ENCODE measurements at places on chromosomes 1 and 21. TPM values are rescaled to one million over a fixed set of nuclear protein-coding genes. Genes with fewer than 3 reads are reported as not detected.

GRCh38 chr21:29730281-29730680, 209.5 kb downstream of the GRIK1 start:
- H3K36me3 ChIP-seq, result no peaks in the 10 kb centered on the region
- H3K27me3 ChIP-seq, result no peaks in the 10 kb centered on the region
- no peak overlapping the region for H3K4me3 ChIP-seq
- H3K4me1 ChIP-seq, result no peaks in the 10 kb centered on the region
- no peak for DNase-seq

DNA sequence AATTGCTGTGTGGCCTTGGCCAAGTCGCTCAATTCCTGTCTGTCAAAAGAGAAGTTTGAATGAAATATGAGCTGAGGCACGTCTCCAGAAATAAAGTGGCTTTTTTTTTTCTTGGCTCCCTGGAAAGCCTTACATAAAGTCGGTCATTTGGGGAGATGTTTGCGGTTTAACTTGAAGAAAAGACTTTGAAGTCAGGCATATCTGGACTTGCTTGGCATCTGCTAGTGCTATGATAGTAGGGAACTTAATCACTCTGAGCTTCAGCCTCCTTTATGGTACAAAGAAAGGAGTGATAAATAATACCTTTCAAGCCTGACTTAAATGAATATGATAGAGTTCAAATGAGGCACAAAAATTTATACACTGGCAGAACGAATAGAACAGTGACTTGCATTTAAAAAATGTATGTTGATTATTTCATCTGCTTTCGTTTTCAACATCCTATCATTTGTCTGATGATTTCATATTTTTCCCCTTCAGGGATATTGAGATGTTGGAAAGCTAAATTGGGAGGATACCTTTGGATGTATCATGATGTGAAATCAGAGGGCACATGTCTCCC, 60.2 kb downstream of the FASLG start:
- H3K4me3 ChIP-seq, result no peak overlapping the region
- no peak overlapping the region for H3K27ac ChIP-seq
- DNase-seq, result no peak
- no peaks in the 10 kb centered on the region for H3K36me3 ChIP-seq

GRCh38 chr1:67274623-67275325, 32.9 kb upstream of the IL12RB2 start:
- H3K36me3 ChIP-seq, result no peaks in the 10 kb centered on the region
- no peaks in the 10 kb centered on the region for H3K4me1 ChIP-seq
- no peaks in the 10 kb centered on the region for H3K27me3 ChIP-seq
- no peak for DNase-seq
- no peak overlapping the region for H3K4me3 ChIP-seq

The RIMKLA gene
- not detected for total RNA-seq

The DYNLT5 gene
- total RNA-seq, result not detected

The SLAMF9 gene
- total RNA-seq, result not detected

DNA sequence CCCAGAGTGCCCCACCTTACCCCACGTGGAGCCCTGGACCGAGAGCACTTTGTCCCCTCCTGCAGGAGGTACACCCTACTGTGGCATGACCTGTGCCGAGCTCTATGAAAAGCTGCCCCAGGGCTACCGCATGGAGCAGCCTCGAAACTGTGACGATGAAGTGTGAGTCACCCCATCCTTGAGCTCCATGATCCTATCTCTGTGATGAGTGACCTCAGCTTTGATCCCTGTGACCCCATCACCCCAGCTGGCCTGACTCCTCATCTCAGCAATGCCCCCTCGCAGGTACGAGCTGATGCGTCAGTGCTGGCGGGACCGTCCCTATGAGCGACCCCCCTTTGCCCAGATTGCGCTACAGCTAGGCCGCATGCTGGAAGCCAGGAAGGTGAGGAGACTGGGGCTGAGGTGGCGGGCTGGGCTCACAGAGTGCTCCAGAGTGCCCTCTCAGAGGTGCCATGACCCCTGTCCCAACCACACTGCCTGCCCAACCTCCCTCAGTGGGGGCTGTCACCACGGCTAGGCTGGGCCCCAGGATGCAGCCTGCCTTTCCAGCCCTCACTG, 16.2 kb upstream of the MPL start:
- DNase-seq, result no peak
- H3K27me3 ChIP-seq, result no peaks in the 10 kb centered on the region
- no peaks in the 10 kb centered on the region for H3K4me1 ChIP-seq
- no peaks in the 10 kb centered on the region for H3K36me3 ChIP-seq
- H3K4me3 ChIP-seq, result no peak overlapping the region

GRCh38 chr1:26677306-26678115, 18.3 kb upstream of the ARID1A start:
- H3K27ac ChIP-seq, result peak overlapping the region; percentile 12
- no peaks in the 10 kb centered on the region for H3K36me3 ChIP-seq
- peaks cover 14% of the 10 kb centered on the region for H3K4me1 ChIP-seq
- peak; percentile 76 for DNase-seq
- H3K4me3 ChIP-seq, result peak overlapping the region; percentile 27

DNA sequence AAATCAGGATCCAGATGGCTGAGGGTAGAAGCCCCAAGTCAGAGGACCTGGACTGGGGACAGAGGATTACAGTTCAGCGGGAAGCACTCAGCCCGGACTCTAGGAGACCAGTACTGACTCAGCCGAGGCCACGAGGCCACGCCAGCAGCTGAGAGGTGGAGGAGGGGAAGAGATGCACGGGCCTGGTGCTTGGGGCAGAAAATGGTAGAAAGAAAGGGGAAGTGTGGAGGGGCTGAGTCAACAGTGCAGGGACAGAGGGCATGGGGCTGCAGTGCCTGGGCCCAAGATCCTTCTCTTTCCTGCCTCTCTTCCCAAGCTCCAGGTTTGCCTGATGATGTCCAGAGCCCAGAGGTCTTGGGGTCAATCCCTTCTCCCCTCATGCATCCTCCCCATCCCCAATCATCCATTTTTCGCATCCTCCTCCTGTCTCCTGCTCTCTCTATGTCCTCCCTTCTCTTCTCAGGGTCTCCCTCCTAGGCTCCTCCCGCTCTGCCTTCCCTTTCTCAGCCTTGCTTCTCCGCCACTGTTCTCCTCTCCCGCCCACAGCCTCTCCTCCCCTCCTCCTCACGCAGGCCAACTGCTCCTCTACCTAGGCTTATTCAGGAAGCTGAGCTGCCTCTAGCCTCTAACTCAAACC, 7.7 kb downstream of the ARHGEF2 start:
- peaks cover 10% of the 10 kb centered on the region for H3K36me3 ChIP-seq
- peak overlapping the region; percentile 41 for H3K27ac ChIP-seq
- peak overlapping the region; percentile 6 for H3K4me3 ChIP-seq
- H3K4me1 ChIP-seq, result peaks cover 87% of the 10 kb centered on the region
- peak; percentile 79 for DNase-seq
- H3K27me3 ChIP-seq, result no peaks in the 10 kb centered on the region

DNA sequence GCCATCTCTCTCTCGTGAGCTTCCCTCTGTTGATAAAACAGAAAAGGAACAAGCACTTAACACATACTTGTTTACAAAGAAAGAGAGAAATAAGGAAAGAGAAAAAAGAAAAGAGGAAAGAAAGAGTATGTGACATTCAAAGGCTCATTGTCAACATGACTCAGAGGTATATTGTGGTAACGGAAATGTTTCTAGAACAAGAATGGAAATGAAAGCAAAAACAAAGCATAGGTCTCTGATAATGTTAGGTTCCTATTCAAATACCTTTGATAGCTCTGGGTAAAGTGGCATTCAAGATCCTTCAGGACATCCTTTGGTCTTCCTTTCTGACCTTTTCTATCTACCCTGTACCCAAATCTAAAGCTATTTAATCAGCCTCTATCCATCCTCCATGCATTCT, 67.4 kb upstream of the DMRTA2 start:
- no peak overlapping the region for H3K4me3 ChIP-seq
- no peak for DNase-seq
- H3K4me1 ChIP-seq, result no peaks in the 10 kb centered on the region
- H3K36me3 ChIP-seq, result peaks cover 24% of the 10 kb centered on the region

The AGT gene
- total RNA-seq, result not detected

- no peak for DNase-seq
- H3K4me1 ChIP-seq, result no peaks in the 10 kb centered on the region
- H3K27ac ChIP-seq, result no peak overlapping the region
Measured at GRCh38 chr1:17587693-17588047, 48.2 kb downstream of the ARHGEF10L start.

The BMP8B gene
- total RNA-seq, result 2.5 TPM

DNA sequence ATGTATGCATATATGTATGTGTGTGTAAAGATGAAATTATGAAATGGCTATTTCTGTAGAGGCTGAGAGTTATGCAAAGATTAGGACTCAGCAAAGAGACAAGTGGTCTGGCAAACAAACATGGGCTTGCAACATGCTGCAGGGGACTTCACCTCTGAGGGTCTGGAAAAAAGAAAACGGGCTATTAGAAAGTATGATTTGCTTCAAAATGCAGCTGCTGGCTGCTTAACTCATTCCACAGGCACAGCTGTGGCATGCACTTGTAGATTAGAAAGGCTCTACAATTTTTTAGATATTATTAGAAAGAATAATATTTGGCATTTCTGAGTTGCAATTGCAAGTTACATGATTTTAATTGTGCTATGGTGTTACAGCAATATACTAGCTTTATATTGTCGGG, 90.4 kb downstream of the ADAMTS1 start:
- no peak for DNase-seq
- H3K4me3 ChIP-seq, result no peak overlapping the region
- no peak overlapping the region for H3K27ac ChIP-seq
- no peaks in the 10 kb centered on the region for H3K36me3 ChIP-seq
- no peaks in the 10 kb centered on the region for H3K27me3 ChIP-seq

- no peak overlapping the region for H3K4me3 ChIP-seq
- peaks cover 3% of the 10 kb centered on the region for H3K27me3 ChIP-seq
- H3K36me3 ChIP-seq, result no peaks in the 10 kb centered on the region
- no peak for DNase-seq
- no peak overlapping the region for H3K27ac ChIP-seq
Measured at GRCh38 chr1:236051242-236051791, 13.6 kb downstream of the NID1 start.

GRCh38 chr1:27676410-27676809, 4.4 kb upstream of the IFI6 start:
- H3K4me3 ChIP-seq, result no peak overlapping the region
- no peak overlapping the region for H3K27ac ChIP-seq
- no peak for DNase-seq

GRCh38 chr1:2377751-2378440, 13.5 kb downstream of the MORN1 start:
- H3K4me3 ChIP-seq, result no peak overlapping the region
- no peak overlapping the region for H3K27ac ChIP-seq
- no peaks in the 10 kb centered on the region for H3K27me3 ChIP-seq
- H3K36me3 ChIP-seq, result no peaks in the 10 kb centered on the region
- DNase-seq, result no peak

DNA sequence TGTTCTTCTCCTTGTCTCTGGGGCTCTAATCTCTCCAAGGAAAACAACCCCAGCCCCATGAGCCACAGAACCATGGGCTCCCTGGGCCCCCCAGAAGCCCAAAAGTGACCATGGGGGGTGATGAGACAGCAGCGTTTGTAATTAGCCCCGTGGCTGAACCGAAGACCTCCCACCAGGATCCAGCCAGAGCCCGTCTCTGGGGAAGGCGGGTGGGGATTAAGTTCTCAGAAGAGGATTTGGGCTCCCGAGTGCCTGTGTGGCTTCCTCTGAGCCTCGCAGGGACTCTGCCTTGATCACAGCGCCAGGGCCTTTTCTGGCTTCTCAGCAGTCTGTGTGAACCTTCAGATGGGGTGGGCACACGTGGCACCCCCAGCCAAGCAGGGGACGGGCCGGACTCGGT, 77.0 kb downstream of the ALPL start:
- no peak overlapping the region for H3K4me3 ChIP-seq
- no peak overlapping the region for H3K27ac ChIP-seq
- H3K36me3 ChIP-seq, result no peaks in the 10 kb centered on the region
- DNase-seq, result no peak
- H3K27me3 ChIP-seq, result peaks cover 2% of the 10 kb centered on the region

The SERPINC1 gene
- total RNA-seq, result not detected

The SELP gene
- 0.87 TPM for total RNA-seq

DNA sequence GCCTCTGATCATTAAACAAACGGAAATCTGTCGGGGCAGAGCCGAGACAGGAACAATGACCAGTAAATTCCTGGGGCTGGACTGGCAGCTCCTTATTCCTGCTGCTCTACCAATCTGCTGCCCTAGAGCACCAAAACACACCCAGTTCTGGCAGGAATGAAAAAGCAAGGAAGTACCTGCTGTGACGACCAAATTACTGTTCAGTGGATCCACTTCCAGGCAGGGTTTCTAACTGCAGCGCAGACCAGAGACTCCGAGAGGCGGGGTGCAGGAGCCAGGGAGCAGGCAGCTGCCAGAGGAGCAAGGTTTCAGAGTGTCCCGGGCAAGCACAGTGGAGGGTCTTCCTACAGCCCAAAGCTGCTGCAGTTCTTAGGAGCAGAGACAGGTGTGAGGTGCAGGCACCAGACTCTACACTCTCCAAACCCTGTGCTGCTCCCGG, 32.4 kb downstream of the KANK4 start:
- DNase-seq, result no peak
- H3K4me3 ChIP-seq, result no peak overlapping the region
- no peak overlapping the region for H3K27ac ChIP-seq

The VPS26C gene
- total RNA-seq, result 58.6 TPM

Data from B cell (primary cell).